ENCODE measurements at places on chromosomes 6 and 20. TPM values are rescaled to one million over a fixed set of nuclear protein-coding genes. Genes with fewer than 3 reads are reported as not detected.

HRH3 gene
- total RNA-seq = not detected

NMBR gene
- total RNA-seq = 0.35 TPM

PDYN gene
- not detected for total RNA-seq

SRMS gene
- 1.2 TPM for total RNA-seq

HCRTR2 gene
- not detected for total RNA-seq

PSMB1 gene
- 169 TPM for total RNA-seq

HLA-DMA gene
- total RNA-seq = 18.3 TPM

- H3K27me3 ChIP-seq = no peaks in the 10 kb centered on the region
- DNase-seq = no peak
- no peaks in the 10 kb centered on the region for H3K36me3 ChIP-seq
Measured at GRCh38 chr6:75770844-75771243, 21.8 kb downstream of the MYO6 start.

ENPP5 gene
- total RNA-seq = 8.0 TPM

GRCh38 chr20:33839591-33839990 lies 28.4 kb downstream of the CHMP4B start:
- no peak overlapping the region for H3K4me3 ChIP-seq
- DNase-seq = no peak
- H3K27me3 ChIP-seq = no peaks in the 10 kb centered on the region
- H3K4me1 ChIP-seq = peaks cover 29% of the 10 kb centered on the region
- H3K27ac ChIP-seq = no peak overlapping the region
- peaks cover 6% of the 10 kb centered on the region for H3K36me3 ChIP-seq

- DNase-seq = no peak
- H3K36me3 ChIP-seq = no peaks in the 10 kb centered on the region
- no peak overlapping the region for H3K4me3 ChIP-seq
- no peaks in the 10 kb centered on the region for H3K4me1 ChIP-seq
Measured at GRCh38 chr6:168097621-168098430, 18.8 kb upstream of the FRMD1 start.

- H3K4me3 ChIP-seq = peak overlapping the region; percentile 7
- peak overlapping the region; percentile 84 for H3K27ac ChIP-seq
Measured at GRCh38 chr20:48538856-48539255, 288.9 kb downstream of the PREX1 start.

MYLK4 gene
- 1.1 TPM for total RNA-seq

DNA sequence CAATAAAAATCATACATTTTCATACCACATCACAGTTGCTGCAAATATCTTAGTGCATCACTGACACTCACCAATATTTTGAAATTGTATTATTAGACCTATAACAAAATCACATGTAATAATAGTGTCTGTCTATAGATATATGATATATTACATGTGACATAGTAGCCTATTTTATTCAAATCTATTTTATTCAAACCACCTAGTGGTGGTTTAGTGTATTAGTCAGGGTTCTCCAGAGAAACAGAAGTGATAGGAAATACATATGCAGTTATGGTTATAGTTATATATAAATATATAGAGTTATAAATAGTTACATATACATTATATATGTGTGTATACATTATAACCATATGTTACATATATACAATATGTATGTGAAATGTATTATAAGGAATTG lies 366.5 kb upstream of the ARID1B start:
- no peak for DNase-seq
- H3K4me3 ChIP-seq = no peak overlapping the region
- no peaks in the 10 kb centered on the region for H3K4me1 ChIP-seq
- no peaks in the 10 kb centered on the region for H3K36me3 ChIP-seq
- no peaks in the 10 kb centered on the region for H3K27me3 ChIP-seq

GRCh38 chr6:9316831-9317230 lies 881.5 kb upstream of the SLC35B3 start:
- no peaks in the 10 kb centered on the region for H3K36me3 ChIP-seq
- H3K4me1 ChIP-seq = no peaks in the 10 kb centered on the region
- no peak for DNase-seq

- H3K36me3 ChIP-seq = no peaks in the 10 kb centered on the region
- no peak for DNase-seq
- H3K27me3 ChIP-seq = no peaks in the 10 kb centered on the region
- H3K27ac ChIP-seq = peak overlapping the region; percentile 4
- H3K4me3 ChIP-seq = no peak overlapping the region
- peaks cover 51% of the 10 kb centered on the region for H3K4me1 ChIP-seq
Measured at GRCh38 chr6:26029857-26030653, 57.2 kb upstream of the HFE start.

SLC22A1 gene
- 0.25 TPM for total RNA-seq

DOP1A gene
- total RNA-seq = 4.1 TPM

GRCh38 chr20:54649511-54649962 lies 174.1 kb downstream of the DOK5 start:
- H3K27me3 ChIP-seq = peaks cover 40% of the 10 kb centered on the region
- H3K4me3 ChIP-seq = no peak overlapping the region
- H3K4me1 ChIP-seq = no peaks in the 10 kb centered on the region

DNA sequence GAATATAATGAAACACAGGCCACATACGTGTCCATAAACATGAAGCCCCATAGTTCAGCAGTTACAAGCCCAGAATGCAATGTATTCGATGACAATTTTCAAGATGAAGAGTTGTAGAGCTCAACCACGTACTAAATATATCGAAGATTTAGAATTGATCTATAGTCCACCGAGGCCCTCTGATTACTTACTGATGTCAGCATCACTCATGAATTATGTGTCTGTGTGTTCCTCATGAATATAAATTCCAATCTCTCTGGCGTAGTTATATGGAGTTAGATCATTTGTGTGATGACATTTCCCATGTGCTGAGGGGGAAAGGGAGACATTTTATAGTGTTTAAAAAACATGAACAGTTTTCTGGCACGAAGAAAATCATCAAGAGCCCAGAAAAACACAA lies 97.5 kb downstream of the PFDN4 start:
- no peaks in the 10 kb centered on the region for H3K27me3 ChIP-seq
- no peak for DNase-seq
- H3K36me3 ChIP-seq = no peaks in the 10 kb centered on the region

DNA sequence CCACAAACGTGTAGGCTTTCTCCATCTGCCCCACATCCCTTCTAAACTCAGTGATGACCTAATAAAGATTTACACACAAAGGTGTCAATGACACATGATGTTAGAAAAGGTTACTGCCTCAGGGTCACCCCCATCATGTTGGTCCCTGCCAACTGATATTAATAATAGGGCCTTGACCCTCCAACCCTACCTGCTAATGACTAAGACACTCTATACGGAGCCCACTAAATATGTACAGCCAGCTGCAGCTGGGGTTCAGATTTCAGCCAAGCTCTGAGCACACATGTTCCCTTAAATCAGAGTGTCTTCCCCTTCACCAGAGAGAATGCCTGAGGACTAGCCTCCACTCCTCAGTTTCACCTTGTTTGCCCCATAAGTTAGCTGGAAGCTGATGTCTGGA lies 67.4 kb upstream of the SNRPB2 start:
- no peaks in the 10 kb centered on the region for H3K36me3 ChIP-seq
- no peak overlapping the region for H3K27ac ChIP-seq
- no peaks in the 10 kb centered on the region for H3K27me3 ChIP-seq
- no peak overlapping the region for H3K4me3 ChIP-seq
- no peak for DNase-seq

GRCh38 chr20:47319517-47320252 lies 36.8 kb downstream of the ZMYND8 start:
- DNase-seq = peak; percentile 89
- H3K4me3 ChIP-seq = peak overlapping the region; percentile 56
- H3K36me3 ChIP-seq = peaks cover 2% of the 10 kb centered on the region
- no peaks in the 10 kb centered on the region for H3K27me3 ChIP-seq
- peak overlapping the region; percentile 97 for H3K27ac ChIP-seq
- H3K4me1 ChIP-seq = peaks cover 95% of the 10 kb centered on the region

SLC25A27 gene
- total RNA-seq = 25.0 TPM

DNA sequence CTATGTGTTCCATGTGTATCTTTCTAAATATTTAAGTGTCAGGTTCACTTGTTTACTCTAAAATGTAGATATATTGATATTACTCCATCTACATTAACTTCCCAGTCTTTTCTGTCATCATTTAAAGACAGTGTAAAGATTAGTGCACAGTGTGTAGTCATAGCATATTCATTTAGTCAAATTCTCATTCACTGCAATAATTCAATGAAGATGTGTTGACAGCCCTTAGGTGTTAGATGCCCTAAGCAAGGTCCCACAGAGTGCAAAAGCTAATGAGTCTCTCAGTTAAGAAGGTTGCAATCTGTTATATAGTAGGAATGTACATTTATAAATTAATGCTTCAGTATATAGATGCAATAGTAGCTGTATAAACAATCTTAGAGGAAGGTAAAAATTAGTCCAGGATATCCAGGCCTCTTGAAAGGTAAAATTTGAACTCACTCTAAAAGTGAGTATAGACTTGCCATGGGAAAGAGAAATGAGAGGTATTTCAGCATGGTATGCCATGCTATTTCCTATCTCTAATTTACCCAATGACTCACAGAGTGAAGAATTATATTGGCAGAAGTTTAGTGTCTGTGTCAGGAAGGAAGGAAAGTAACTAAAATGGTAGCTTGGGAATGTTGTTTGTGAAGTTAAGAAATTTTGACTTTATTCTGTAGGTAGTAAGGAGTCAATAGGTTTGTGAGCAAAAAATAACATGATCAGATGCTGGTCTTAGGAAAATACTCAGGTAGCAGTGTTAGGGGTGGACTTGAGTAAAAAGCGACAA lies 969.9 kb upstream of the CITED2 start:
- no peaks in the 10 kb centered on the region for H3K36me3 ChIP-seq
- H3K27me3 ChIP-seq = no peaks in the 10 kb centered on the region
- H3K27ac ChIP-seq = no peak overlapping the region

CCN6 gene
- total RNA-seq = not detected

DNA sequence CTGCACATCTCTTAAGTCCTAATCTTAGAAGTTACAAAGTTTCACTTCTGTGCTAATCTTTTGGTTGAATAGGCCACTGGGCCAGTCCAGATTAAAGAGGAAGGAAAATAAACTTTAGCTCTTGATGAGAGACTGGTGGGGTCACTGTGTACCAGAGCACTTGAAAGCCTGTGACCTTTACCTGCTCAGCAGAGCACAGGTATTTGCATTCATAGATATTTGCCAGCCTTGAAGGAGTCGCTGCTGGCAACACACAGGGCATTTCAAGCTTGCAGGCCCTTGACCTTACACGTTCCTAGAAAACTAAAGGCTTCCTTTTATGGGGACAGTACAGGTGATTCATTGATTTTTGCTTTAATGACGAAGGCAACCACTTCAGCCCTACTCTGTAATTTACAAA lies 108.4 kb upstream of the SLC22A23 start:
- no peak overlapping the region for H3K27ac ChIP-seq
- no peaks in the 10 kb centered on the region for H3K36me3 ChIP-seq
- no peaks in the 10 kb centered on the region for H3K27me3 ChIP-seq
- H3K4me3 ChIP-seq = no peak overlapping the region

GRCh38 chr6:113329942-113330635 lies 527.1 kb upstream of the MARCKS start:
- peak; percentile 21 for DNase-seq
- H3K27me3 ChIP-seq = no peaks in the 10 kb centered on the region
- no peak overlapping the region for H3K27ac ChIP-seq
- H3K4me3 ChIP-seq = no peak overlapping the region
- peaks cover 14% of the 10 kb centered on the region for H3K4me1 ChIP-seq

MLIP gene
- total RNA-seq = 1.0 TPM

SSTR4 gene
- total RNA-seq = not detected

RAMACL gene
- 0.52 TPM for total RNA-seq

GRCh38 chr6:50990750-50991446 lies 172.2 kb downstream of the TFAP2B start:
- no peaks in the 10 kb centered on the region for H3K27me3 ChIP-seq
- no peak overlapping the region for H3K4me3 ChIP-seq
- H3K36me3 ChIP-seq = no peaks in the 10 kb centered on the region

- H3K4me1 ChIP-seq = no peaks in the 10 kb centered on the region
- no peak for DNase-seq
- no peak within 1 kb of the TSS for H3K27ac ChIP-seq
- H3K4me3 ChIP-seq = no peak within 1 kb of the TSS
Measured at GRCh38 chr6:160348223-160349019, at the start of gene SLC22A3. Gene SLC22A3 (plus strand): TSS chr6:160348378. CDS start chr6:160348420, 42 bp downstream.

HLA-DQB1 gene
- total RNA-seq = 5.9 TPM

DNA sequence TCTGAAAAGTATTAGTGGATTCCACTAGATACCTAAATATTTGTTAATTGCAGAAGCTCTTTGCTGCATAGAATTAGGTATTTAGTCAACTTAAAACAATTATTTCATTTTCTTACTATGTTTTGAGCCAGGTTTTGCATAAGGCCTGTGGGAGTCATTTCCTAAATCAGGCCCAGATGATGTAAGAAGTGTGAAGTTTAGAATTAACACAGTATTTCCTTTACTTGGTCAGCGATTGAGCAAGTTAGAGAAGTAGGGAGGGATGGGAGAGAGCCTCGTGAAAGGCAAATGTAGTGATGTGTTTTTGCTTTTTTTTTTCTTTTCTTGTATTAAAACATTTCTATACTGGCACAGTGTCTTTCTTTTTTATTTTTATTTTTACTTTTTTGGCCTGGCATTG lies 711.1 kb downstream of the HDGFL1 start:
- H3K4me1 ChIP-seq = no peaks in the 10 kb centered on the region
- no peak for DNase-seq
- H3K36me3 ChIP-seq = no peaks in the 10 kb centered on the region

- H3K36me3 ChIP-seq = no peaks in the 10 kb centered on the region
- H3K4me1 ChIP-seq = no peaks in the 10 kb centered on the region
- H3K27ac ChIP-seq = no peak overlapping the region
- H3K27me3 ChIP-seq = no peaks in the 10 kb centered on the region
Measured at GRCh38 chr6:80637312-80637711, 530.8 kb downstream of the BCKDHB start.

GRCh38 chr6:128899341-128900050 lies 16.6 kb downstream of the LAMA2 start:
- no peaks in the 10 kb centered on the region for H3K36me3 ChIP-seq
- no peaks in the 10 kb centered on the region for H3K4me1 ChIP-seq
- no peak overlapping the region for H3K27ac ChIP-seq
- H3K4me3 ChIP-seq = no peak overlapping the region
- no peaks in the 10 kb centered on the region for H3K27me3 ChIP-seq

DNA sequence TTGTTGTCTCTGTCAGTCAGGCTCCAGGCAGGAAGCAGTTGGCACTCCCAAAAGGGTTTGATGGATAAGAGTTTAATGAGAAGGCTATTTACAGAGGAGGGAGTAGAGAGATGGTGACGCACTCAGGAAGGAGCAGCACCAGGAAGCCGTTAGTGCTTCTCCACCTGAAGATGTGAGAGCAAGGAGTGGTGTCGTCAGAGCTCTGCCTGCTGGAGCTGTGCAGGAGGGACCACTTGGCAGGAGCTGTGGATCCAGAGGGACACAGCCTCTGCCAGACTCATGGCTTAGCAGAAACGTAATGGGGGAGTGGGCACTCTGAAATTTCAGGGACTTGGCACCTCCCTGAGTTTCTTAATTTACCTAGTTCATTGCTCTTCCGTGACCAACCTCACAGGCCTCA lies 16.8 kb downstream of the DAAM2 start:
- peaks cover 27% of the 10 kb centered on the region for H3K27me3 ChIP-seq
- DNase-seq = no peak
- H3K4me1 ChIP-seq = no peaks in the 10 kb centered on the region
- no peak overlapping the region for H3K27ac ChIP-seq
- H3K36me3 ChIP-seq = no peaks in the 10 kb centered on the region

- no peaks in the 10 kb centered on the region for H3K27me3 ChIP-seq
- no peaks in the 10 kb centered on the region for H3K36me3 ChIP-seq
- no peak for DNase-seq
- H3K27ac ChIP-seq = no peak overlapping the region
- H3K4me1 ChIP-seq = peaks cover 21% of the 10 kb centered on the region
- no peak overlapping the region for H3K4me3 ChIP-seq
Measured at GRCh38 chr20:44597516-44597915, 15.1 kb downstream of the PKIG start.

- no peak for DNase-seq
- no peaks in the 10 kb centered on the region for H3K27me3 ChIP-seq
- H3K27ac ChIP-seq = no peak overlapping the region
- no peaks in the 10 kb centered on the region for H3K36me3 ChIP-seq
- peaks cover 19% of the 10 kb centered on the region for H3K4me1 ChIP-seq
Measured at GRCh38 chr6:158519761-158520160, 40.1 kb upstream of the TMEM181 start.

MTFR2 gene
- 10.5 TPM for total RNA-seq
